ENCODE measurements at places on chromosomes 16 and 17.

DNA sequence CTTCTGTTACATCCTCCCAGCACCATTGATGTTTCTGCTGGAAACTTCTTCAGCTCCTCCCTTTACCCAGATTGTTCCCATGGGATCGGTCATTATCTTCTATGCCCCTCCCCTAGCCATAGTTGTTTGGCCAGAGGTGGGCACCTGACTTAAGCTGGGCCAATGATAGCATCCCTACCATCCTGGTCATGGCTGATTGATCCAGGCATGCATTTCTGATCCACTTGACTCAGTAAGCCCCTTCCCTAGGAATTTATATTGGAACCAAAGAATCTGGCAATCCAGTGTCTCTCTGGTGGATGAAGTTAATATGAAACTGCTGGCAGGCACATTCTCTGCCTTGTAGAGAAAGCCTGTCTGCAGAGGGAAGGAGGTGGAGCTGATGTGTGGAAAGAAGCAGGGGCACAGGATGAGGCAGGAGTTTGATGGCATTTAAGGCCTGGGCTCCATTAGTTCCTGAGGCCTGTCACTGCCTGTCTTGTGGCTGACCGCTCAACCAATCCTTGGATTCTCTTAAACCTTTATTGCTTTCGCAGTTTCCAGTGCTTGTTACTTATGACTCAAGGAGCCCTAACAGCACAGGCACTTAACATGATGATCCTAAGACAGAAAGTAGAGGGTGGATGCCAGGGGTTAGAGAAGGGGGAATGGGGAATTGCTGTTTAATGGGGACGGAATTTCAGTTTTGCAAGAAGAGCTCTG, 152.4 kb downstream of the ABCC12 start:
- DNase-seq, result no peak

- DNase-seq, result no peak
Observed at GRCh38 chr17:5110816-5111215, 862 bp downstream of the ZNF232 start.

DNA sequence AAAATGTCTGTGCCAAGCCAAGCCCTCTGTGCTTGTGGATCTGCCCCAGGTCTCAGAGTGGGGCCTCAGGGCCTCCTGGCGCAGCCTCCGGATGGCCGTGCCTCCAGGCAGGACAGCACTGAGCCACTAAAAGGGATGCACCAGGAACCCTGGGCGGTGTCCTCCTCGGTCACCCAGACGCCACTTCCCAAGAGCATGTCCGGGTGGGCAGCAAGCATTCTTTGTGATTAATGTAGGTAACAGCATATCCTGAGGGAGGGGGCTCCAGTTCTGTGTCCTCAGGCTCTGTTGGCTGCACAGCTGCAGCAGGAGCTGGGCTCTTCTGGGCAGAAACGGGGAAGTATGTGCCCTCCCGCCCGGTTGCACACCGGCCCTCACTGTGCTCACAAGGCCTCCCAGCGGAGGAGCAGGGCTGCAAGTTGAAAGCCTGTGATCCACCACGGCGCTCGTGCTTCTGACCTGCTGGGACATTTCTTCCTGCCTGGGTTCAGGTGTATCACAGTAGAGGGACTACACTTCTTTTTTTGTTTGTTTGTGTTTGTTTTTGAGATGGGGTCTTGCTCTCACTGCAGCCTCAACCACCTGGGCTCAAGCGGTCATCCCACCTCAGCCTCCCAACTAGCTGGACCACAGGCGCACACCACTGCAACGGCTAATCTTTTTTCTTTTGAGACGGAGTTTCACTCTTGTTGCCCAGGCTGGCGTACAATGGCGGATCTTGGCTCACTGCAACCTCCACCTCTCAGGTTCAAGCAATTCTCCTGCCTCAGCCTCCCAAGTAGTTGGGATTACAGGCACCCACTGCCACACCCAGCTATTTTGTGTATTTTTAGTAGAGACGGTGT, 37.9 kb upstream of the CHMP6 start:
- DNase-seq, result no peak

DNA sequence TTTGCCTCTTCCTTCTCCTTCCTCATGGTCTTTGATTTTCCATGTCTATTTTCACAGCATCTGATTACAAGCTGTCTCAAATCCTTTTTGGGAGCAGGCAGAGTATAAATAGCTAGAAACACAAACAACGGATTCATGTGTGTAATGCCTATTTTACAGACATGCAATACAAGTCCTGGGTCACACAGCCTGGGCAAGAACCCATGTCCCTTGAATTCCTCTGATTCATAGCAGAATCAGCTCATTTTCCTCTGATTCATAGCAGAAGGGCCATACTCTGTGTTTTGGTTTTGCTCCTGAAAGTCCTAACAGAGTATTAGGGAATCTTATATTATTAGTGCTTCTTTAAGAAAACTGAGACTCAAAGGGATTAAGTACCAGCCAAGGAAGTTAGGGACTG, 71.3 kb downstream of the IRX5 start:
- DNase-seq, result no peak

DNA sequence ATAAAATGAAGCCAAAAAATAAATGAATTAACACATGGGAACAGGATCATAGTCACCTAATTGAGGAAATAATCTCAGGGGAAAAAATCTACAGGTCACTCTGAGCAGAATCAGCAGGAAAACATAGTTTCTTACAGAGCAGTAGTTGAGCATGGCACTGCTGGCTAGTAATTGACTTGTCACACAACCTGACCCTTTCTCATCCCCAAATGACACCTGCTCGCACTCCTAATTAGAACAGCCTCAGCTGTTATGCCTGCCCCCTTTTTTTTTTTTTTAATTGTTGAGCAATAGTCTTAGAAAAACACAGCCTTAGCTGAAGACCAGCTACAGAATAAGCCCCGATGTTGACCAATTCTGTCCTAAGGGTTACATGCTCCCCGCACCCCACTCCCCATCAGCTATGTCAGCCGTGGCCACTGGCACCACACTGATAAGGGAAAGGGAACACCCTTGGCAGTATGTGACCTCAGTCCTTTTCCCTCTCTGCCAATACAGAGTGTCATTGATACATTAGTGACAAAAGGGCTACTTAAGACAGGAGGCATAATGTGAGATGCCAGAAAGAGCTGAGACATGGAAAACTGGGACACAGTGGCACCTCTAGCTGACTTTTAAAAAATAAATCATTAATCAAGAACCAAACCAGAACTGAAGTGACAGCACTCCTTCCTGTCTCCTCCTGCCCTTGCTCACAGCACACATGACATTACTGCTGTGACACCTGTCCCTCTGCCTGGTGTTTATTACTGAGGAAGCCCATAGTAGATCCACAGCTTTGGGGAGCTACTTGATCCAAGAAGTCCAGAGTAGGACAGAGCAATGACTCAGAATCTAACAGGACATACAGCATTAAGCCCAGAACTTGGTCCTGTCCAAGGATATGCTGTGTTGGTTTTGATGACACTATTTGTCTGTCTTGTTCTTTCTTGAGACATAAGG, 41.7 kb downstream of the WDR59 start:
- no peak for DNase-seq

DNA sequence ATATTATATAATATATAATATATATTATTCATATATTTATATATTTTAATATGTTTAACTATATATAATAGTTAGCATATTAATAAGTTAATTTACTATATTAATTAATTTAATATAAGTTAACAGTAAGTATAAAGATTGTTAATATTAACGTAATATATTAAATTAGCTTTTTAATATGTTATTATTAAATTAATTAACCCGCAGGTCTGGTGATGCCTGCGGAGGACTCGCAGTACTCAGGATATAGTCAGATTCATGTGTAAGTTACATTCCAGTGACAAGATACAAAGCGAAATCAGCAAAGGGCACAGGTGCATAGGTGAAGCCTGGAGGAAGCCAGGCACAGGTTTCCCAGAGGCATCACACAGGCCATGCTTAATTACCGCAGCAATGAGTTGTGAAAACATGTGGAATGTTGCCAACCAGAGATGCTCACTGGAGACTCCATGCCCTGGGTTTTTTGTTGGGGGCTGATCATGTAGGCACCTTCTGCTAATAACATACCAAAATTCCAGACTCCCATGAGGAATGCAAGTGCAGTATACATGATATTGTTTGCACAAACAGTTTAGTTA, 130.4 kb upstream of the MPHOSPH6 start:
- DNase-seq, result no peak

DNA sequence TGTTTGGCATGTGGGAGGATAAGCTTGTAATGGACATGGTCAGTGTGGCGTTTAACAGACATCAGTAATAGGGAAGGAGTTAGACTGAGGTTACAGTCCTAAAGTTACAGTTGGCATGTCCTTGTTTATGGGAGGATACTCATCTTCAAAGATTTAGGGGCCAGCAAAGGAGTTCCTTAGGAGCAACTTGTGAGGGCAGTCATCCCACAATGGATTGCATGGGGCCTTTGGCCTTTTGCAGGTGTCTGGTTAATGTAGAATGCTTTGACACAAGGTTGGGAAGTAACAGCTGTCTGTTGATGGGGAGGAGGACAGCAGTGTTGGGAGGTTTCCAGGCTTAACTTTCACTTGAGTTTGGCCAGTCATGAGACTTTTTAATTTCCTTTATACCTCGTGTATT, 2.2 kb downstream of the NUBP1 start:
- no peak for DNase-seq

- no peak for DNase-seq
Observed at GRCh38 chr17:82952019-82952418, 112.2 kb upstream of the ZNF750 start.

- no peak for DNase-seq
Observed at GRCh38 chr17:52170963-52171572, 12.6 kb upstream of the CA10 start.

DNA sequence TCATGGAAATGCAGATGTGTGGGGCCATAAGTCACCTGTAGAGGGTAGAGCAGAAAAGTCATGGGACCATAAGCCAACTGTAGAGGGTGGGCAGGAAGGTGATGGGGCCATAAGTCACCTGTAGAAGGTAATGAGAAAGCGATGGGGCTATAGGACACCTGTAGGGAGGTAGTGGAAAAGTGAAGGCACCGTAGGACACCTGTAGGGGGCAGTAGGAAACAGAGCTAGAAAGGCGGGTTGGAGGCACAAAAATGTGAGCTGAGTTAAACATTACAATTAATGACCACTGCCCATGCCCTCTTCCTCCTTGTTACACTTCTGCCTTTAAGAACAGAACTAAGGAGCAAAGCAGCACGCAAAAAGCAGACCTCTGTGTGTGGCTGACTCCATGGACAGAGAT, 150.1 kb downstream of the SHISA6 start:
- DNase-seq, result no peak

- no peak for DNase-seq
Observed at GRCh38 chr16:10521681-10522274, 58.6 kb downstream of the EMP2 start.

GRCh38 chr17:55770196-55770870, 19.5 kb downstream of the PCTP start:
- DNase-seq, result no peak

DNA sequence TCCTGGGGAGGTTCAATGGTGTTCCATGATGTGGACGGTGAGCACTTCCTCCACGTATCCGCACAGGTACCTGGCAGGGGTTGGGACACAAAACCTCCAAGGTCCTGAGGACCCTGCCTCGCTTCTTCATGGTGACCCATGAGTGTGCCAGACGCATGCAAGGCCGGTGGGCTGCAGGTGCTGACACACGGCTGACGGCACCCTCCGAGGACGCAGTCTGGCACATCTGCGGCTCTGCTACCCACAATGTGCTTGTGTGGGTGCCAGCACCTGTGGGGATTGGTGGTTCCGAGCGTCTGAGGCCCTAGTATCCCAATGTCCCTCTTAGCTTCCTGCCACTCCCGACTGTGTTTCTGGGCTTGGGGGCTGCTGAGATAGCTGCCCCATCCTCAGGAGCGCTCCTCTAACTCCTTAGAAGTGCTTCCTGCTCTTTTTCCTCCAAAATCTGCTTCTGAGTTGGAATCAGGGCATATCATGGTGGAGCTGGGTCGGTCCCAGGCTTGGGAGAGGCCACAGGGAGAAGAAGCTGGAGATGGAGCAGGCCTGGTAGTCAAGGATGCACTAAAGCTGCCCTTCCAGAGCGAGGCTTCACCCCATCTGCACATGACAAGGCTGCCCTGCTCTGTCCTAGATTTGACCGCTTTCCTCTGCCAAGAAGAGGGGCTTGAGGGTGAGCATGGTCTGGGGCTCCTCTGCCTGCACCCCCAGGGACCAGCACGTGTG, 1.6 kb downstream of the CYGB start:
- no peak for DNase-seq

DNA sequence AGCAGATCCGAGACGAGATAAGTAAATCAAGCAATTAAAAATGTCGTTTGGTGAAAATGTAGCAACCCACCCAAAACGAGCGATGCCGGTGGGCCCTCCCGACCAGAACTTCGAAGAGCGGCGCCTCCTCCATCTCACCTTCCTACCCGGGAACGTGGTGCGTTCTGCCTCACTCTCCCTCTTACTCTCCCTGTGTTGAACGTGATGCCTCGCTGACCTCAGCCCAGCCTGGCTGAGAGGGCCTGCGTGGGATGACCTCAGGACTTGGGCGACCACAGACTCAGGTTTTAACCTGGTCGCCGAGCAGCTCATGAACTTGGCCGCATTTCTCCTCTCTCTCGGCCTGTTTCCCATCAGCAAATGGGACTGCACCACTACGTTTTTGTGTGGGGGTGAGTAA, 69.7 kb upstream of the RPL38 start:
- DNase-seq, result no peak

DNA sequence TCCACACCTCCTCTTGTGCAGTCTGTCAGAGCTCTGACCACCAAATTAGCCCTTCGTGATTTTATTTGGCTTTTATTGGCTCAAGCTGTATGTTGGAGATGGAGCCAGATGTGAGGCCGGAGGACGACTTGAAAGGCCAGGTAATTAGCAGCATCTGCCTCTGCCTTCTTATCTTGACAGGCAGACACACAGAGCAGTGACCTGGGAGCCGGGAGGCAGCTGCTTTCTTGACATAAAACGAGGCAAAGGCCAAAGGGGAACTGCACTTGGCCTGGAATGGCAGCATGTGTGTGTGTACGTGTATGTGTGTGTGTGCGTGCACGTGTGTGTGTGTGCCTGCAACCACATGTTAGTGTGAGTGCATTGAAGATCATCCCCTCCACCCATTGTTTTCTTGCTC, 56.9 kb upstream of the BRD7 start:
- no peak for DNase-seq
